ENCODE measurements at places on chromosomes 1 and 21.

GRCh38 chr1:206905295-206906164 lies 8.3 kb downstream of the IL24 start:
- H3K4me1 ChIP-seq: no peaks in the 10 kb centered on the region
- no peak for DNase-seq
- no peaks in the 10 kb centered on the region for H3K36me3 ChIP-seq
- no peak overlapping the region for H3K4me3 ChIP-seq
- no peak overlapping the region for H3K27ac ChIP-seq

GRCh38 chr21:33314111-33314510 lies 10.7 kb upstream of the IFNAR1 start:
- no peaks in the 10 kb centered on the region for H3K27me3 ChIP-seq
- no peak for DNase-seq
- H3K36me3 ChIP-seq: no peaks in the 10 kb centered on the region
- H3K4me1 ChIP-seq: no peaks in the 10 kb centered on the region
- no peak overlapping the region for H3K4me3 ChIP-seq
- H3K27ac ChIP-seq: no peak overlapping the region

- H3K4me1 ChIP-seq: no peaks in the 10 kb centered on the region
- no peaks in the 10 kb centered on the region for H3K27me3 ChIP-seq
- H3K36me3 ChIP-seq: no peaks in the 10 kb centered on the region
- DNase-seq: no peak
Observed at GRCh38 chr1:186655876-186656275, 24.3 kb downstream of the PTGS2 start.

DNA sequence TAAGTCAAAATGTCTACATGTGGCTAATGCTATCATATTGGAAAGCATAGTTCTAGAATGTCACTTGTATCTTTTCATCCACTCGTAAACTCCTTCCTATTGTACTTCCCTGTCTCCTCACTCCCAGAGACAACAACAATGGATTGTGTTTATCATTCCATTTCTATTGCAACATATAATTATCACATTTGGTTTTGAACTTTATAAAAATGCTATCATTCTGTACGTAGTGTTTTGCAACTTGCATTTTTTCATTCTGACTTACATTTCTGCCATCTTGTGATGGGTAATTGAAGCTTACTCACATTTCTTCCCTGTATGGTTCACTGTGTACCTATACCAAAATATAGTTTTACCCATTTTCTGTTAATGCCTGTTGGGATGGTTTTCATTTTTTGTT lies 14.5 kb upstream of the CSF3R start:
- no peaks in the 10 kb centered on the region for H3K36me3 ChIP-seq
- H3K4me3 ChIP-seq: no peak overlapping the region
- H3K4me1 ChIP-seq: no peaks in the 10 kb centered on the region
- peaks cover 6% of the 10 kb centered on the region for H3K27me3 ChIP-seq

- H3K27me3 ChIP-seq: peaks cover 7% of the 10 kb centered on the region
- H3K4me3 ChIP-seq: no peak within 1 kb of the TSS
- peak; percentile 49 for DNase-seq
- H3K4me1 ChIP-seq: no peaks in the 10 kb centered on the region
- H3K27ac ChIP-seq: no peak within 1 kb of the TSS
Observed at GRCh38 chr1:1914971-1915692, at the start of gene CALML6. Gene CALML6, plus strand, starts transcription at chr1:1915260. Its CDS starts 21 bp downstream, at chr1:1915281.

DNA sequence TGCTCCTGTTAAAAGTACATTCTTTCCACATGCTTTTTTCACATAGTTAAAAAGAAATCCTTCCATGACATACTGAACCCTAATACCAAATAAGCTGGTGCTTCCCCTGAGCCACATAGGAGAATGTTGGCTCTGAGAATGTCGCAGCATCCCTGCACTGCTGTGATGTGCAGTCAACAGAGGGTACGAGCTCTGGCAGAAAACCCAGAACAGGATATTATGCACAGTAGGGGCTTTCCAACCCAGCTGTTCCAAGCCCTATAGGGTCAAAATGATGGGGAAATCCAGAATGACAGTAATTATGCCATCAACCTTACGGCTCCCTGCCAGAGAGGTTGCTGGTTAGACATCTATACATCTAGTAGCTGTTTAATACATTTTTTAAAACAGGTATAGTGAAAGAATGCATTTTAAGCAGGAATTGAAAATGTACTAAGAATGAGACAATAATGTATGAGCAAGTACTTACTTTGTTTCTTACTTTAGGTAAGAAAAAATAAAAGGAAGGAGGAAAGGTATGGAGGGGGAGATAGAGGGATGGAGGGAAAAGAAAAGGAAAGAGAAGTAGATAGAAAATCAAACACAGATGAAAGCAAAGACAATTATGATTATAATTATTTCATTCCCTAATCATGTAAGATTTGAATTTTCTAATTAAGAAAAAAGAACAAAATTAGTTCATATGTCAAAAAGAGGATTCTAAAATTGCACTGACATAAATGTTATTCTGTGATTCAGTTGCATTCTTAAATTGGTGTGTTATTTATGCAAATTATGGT lies 126.0 kb downstream of the NR5A2 start:
- no peak overlapping the region for H3K27ac ChIP-seq
- no peak overlapping the region for H3K4me3 ChIP-seq
- H3K27me3 ChIP-seq: no peaks in the 10 kb centered on the region
- H3K36me3 ChIP-seq: no peaks in the 10 kb centered on the region
- H3K4me1 ChIP-seq: no peaks in the 10 kb centered on the region

GRCh38 chr1:25922971-25923552 lies 16.8 kb upstream of the STMN1 start:
- H3K36me3 ChIP-seq: no peaks in the 10 kb centered on the region
- H3K27me3 ChIP-seq: no peaks in the 10 kb centered on the region
- peak overlapping the region; percentile 79 for H3K4me3 ChIP-seq
- peak; percentile 86 for DNase-seq
- no peak overlapping the region for H3K27ac ChIP-seq
- peaks cover 4% of the 10 kb centered on the region for H3K4me1 ChIP-seq

- DNase-seq: peak; percentile 92
- H3K4me3 ChIP-seq: peak within 1 kb of the TSS; percentile 74
- H3K27ac ChIP-seq: no peak within 1 kb of the TSS
Observed at GRCh38 chr1:15246960-15247614, at the start of gene FHAD1. Gene FHAD1, plus strand, starts transcription at chr1:15247223. Its CDS starts 4,562 bp downstream, at chr1:15251785.

DNA sequence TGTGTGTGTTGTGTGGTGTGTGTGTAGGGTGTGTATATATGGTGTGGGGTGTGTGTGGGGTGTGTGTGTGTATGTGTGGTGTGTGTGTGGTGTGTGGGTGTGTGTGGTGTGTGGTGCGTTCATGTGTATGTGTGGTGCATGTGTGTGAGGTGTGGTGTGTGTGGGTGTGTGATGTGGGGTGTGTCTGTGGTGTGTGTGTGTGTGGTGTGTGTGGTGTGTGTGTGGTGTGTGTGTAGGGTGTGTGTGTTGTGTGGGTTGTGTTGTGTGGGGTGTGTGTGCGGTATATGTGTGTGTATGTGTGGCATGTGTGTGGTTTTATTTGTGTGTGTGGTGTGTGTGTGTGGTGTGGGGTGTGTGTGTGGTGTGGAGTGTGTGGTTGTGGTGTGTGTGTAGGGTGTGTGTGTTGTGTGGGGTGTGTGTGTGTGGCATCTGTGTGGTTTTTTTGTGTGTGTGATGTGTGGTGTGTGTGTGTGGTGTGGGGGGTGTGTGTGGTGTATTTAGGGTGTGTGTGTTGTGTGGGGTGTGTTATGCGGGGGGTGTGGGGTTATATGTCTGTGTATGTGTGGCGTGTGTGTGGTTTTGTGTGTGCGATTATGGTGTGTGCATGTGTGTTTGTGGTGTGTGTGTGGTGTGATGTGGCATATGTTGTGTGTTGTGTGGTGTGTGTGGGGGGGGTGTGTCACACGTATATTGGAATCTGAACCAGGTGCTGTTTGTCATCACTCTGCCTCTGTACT lies 17.1 kb upstream of the ZBTB21 start:
- no peaks in the 10 kb centered on the region for H3K36me3 ChIP-seq
- H3K27ac ChIP-seq: no peak overlapping the region
- peaks cover 8% of the 10 kb centered on the region for H3K4me1 ChIP-seq
- no peak for DNase-seq
- no peak overlapping the region for H3K4me3 ChIP-seq
- no peaks in the 10 kb centered on the region for H3K27me3 ChIP-seq

DNA sequence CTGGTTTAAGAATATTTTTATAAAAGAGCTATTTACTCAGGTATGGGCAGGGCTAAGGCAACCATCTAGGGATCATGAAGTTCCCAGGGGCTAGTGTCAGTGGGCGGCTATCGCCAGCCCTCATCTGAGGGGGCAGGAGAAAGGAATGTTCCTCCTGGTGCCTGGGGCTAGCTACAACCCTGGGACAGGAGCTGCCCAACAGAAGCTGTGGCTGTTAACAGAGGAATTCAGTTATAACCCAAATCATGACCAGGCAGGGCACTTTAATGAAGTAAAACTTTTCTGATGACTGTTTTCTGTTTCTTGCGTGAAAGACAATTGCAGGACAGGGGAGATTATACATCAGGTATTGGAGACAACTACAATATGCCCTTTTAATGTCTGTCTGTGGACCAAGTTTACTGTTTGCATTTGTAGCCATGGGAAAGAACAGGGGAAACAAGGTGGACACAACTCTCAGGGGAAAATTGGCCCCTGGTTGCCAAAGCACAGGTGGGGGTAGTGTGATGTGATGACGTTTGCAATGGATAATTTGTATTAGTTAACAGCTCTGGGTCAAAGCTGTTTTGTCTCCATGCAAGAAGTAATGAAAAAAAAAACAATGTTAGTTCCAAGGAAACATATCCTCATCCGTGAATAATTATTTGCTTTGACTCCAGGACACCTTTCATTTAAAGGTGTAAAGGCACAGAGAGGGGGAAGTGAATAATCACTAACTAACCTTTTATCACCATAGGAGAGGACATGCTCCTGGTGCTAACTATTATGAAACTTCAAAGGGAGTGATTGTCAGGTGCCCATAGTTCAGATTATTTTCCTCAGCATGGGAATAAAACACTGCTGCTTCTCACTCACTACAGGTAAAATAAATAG lies 105.2 kb downstream of the TSEN15 start:
- peak; percentile 72 for DNase-seq

- peak; percentile 46 for DNase-seq
- no peak overlapping the region for H3K4me3 ChIP-seq
- H3K27me3 ChIP-seq: no peaks in the 10 kb centered on the region
- H3K4me1 ChIP-seq: no peaks in the 10 kb centered on the region
- no peak overlapping the region for H3K27ac ChIP-seq
Observed at GRCh38 chr1:5651964-5652821, 340.0 kb downstream of the NPHP4 start.

- no peak overlapping the region for H3K27ac ChIP-seq
- H3K27me3 ChIP-seq: peaks cover 15% of the 10 kb centered on the region
- DNase-seq: no peak
- H3K36me3 ChIP-seq: no peaks in the 10 kb centered on the region
- H3K4me1 ChIP-seq: no peaks in the 10 kb centered on the region
Observed at GRCh38 chr1:13687151-13687715, 12.8 kb upstream of the PRDM2 start.

- no peak for DNase-seq
- H3K4me1 ChIP-seq: peaks cover 5% of the 10 kb centered on the region
- no peak overlapping the region for H3K27ac ChIP-seq
- H3K4me3 ChIP-seq: no peak overlapping the region
- H3K36me3 ChIP-seq: no peaks in the 10 kb centered on the region
- no peaks in the 10 kb centered on the region for H3K27me3 ChIP-seq
Observed at GRCh38 chr1:79264975-79265818, 258.7 kb upstream of the ADGRL4 start.

DNA sequence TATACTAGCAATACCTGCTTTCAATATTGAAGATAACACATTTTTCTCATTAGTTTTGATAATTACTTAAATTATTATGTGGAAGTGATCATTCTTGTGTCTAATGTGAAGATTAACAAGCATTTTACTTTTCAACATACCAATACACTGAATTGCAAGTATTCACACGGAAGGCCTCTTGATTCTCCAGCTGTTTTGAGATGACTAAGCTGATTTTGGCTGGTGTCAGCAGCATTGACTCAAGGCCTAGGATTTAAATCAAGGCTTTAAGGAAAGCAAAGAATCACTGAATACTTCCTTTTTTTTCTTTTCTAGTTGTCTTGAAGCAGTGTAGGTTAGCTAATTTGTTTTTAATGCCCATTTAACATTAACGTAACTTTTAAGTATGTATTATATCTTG lies 373.7 kb downstream of the SRGAP2C start:
- H3K4me1 ChIP-seq: no peaks in the 10 kb centered on the region
- H3K27me3 ChIP-seq: peaks cover 15% of the 10 kb centered on the region
- no peaks in the 10 kb centered on the region for H3K36me3 ChIP-seq

- no peaks in the 10 kb centered on the region for H3K4me1 ChIP-seq
- no peaks in the 10 kb centered on the region for H3K36me3 ChIP-seq
- H3K4me3 ChIP-seq: no peak overlapping the region
- H3K27me3 ChIP-seq: no peaks in the 10 kb centered on the region
Observed at GRCh38 chr1:59116920-59117542, 179.9 kb upstream of the FGGY start.

- peaks cover 1% of the 10 kb centered on the region for H3K4me1 ChIP-seq
- H3K36me3 ChIP-seq: no peaks in the 10 kb centered on the region
- DNase-seq: no peak
- H3K27ac ChIP-seq: no peak overlapping the region
Observed at GRCh38 chr1:9378801-9379200, 86.1 kb downstream of the SPSB1 start.

- H3K4me1 ChIP-seq: no peaks in the 10 kb centered on the region
- peaks cover 5% of the 10 kb centered on the region for H3K27me3 ChIP-seq
- no peak overlapping the region for H3K4me3 ChIP-seq
- H3K27ac ChIP-seq: no peak overlapping the region
- no peaks in the 10 kb centered on the region for H3K36me3 ChIP-seq
- peak; percentile 98 for DNase-seq
Observed at GRCh38 chr1:206544562-206545257, 37.4 kb downstream of the RASSF5 start.

GRCh38 chr21:46064870-46065214 lies 33.1 kb upstream of the COL6A2 start:
- H3K4me3 ChIP-seq: no peak overlapping the region
- no peaks in the 10 kb centered on the region for H3K4me1 ChIP-seq
- H3K27me3 ChIP-seq: no peaks in the 10 kb centered on the region
- peak; percentile 50 for DNase-seq
- H3K36me3 ChIP-seq: no peaks in the 10 kb centered on the region
- H3K27ac ChIP-seq: no peak overlapping the region

- H3K27me3 ChIP-seq: no peaks in the 10 kb centered on the region
- no peaks in the 10 kb centered on the region for H3K36me3 ChIP-seq
- no peak overlapping the region for H3K4me3 ChIP-seq
- DNase-seq: no peak
Observed at GRCh38 chr1:216640100-216640499, 83.1 kb downstream of the ESRRG start.

- no peaks in the 10 kb centered on the region for H3K27me3 ChIP-seq
- no peaks in the 10 kb centered on the region for H3K4me1 ChIP-seq
- no peak overlapping the region for H3K4me3 ChIP-seq
- no peak overlapping the region for H3K27ac ChIP-seq
- DNase-seq: no peak
Observed at GRCh38 chr21:31668651-31669491, 9.4 kb downstream of the SOD1 start.

All from endodermal cell (in vitro differentiated cells).